Ascending aorta (tissue), 2 donors: ENCODE measurements at places on chromosomes 2 and 18.

DNA sequence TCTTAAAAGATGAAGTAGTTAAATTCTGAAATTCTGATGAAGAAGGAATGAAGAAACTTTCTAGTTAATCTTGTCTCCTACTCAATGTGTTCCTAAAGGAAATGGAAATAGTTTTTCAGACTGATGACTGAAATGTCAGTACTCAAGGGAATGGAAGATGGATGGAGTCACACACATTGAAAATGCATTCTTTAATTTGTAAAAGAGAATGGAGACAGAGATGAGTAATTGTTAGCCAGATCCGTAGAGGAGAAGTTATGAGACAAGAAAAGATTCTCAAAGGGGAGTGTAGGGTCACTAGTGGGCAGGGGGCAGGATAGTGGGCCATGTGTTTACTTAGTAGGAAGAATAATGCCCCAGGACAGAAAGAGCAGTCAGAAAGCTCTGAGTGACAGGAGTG, 13.3 kb downstream of the ZSWIM2 start:
- DNase-seq = no peak

DNA sequence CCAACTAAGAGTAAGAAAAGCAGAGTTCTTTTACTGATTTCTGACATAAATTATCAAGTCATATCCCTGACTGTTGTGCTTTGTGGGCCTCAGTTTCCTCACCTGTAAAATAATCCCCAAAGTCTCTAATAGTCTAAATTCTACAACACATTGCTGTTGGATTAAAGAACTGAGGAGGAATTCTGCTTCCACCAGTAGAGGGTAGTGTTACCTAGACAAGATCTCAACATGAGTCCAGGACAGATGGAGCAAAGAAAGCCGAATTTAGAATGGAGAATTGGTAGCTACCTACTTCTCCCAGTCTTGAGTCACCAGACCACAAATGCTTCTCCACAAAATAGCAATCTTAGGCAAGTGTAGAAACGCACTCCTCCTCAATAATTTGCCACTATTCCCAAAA, 462.5 kb upstream of the FSHR start:
- no peak for DNase-seq

- DNase-seq = no peak
These were observed 97.1 kb downstream of the ZBTB7C start for GRCh38 chr18:48312066-48312465.

DNA sequence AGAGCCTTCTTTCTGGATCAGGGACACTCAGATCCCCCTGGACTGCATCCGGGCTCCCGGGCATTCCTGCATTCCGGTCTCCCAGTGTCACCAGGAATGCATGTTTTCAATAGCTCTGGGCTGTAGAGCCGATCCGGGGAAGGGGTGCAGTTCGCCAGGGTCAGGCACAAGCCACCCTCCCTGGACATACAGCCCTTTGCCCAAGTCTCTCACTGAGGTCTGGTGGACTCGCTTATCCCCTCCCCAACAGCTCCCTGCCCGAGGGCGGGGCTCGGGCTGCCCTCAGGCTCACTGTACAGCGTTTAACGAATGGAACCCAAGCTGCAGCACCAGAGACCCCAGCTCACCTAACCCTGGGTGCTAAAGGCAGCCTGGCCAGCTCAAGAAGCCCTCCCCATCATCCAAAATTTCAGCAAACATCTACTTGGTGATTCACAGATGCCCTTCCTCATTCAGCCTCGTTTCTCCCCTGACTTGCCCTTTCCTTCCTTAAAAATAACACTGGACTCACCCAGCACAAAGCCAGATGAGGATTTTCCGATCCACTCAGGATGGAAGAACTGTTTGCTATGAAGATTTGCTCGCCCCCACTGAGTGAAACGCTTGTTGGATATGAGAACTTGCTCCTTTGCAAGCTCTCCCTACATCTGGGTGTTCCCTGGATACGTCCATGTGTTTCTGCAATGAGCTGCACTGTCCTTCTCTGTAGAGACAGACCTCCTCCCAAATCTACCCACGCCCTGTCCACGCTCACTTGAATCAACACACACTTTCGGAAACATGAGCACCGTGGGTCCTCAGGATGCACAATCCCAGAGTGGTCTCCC, 58.1 kb downstream of the PXDN start:
- no peak for DNase-seq

DNA sequence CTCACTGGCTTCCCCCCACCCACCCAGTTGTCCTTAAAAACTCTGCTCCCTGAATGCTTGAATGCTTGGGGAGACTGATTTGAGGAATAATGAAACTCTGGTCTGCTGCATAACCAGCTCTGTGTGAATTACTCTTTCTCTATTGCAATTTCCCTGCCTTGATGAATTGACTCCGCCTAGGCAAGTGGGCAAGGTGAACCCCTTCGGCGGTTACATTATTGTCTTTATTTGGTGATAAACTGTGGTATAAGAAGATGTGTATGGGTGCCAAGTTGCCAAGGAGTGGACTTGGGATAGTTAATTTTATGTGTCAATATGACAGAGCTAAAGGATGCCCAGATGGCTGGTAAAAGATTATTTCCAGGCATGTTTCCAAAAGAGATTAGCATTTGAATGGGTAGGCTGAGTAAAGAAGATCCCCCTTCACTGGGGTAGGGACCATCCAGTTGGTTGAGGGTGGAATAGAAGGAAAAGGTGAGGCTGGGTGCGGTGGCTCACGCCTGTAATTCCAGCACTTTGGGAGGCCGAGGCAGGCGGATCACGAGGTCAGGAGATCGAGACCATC, 98.5 kb upstream of the HAAO start:
- no peak for DNase-seq

DNA sequence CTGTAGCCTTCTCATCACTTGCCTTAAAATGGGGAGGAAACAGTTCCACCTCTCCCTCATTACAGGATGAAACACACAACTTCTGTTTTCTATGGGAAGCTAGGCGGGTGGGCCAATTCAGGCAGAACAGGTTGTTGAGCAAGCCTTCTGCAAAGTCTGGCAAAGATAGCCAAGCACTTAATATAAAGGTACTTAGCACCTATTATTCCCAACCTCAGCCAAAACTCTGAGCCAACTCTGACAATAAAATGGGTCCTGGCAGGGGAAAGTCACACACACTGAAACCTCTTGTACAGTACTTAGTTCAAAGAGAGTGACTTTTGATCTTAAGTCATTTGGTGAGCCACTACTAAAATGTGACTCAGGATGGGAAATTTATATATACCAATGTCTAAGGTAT, 15.8 kb upstream of the SOCS6 start:
- DNase-seq = no peak

DNA sequence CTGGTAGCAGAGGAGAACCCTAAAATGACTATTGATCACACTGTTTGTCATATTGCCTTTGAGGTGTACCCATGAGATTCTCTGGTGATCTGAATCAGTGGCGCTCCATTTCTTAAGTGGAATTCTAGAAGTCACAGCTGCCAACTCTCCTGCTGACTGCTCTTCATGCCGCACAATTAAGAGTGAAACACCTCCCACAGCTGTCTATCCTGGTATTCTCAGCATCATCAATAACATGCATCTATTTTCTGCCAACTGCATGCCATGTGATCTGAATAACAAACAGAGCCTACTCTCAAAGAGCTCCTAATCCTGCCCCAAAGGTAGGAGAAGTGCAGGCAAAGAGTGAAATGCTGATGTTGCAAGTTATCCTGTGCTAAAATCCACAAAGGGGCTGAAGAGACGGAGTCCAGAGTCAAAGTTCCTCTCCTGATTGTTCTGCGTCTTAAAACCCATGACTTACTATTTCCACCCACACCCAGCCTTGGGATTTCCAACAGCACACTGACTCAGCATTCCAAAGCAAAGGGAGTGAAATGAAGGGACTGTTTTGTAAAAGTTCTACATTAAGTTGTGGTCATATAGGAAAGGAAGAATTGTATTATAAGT, 13.7 kb upstream of the DAPL1 start:
- no peak for DNase-seq

GRCh38 chr18:63141778-63142176, 177.8 kb downstream of the BCL2 start:
- DNase-seq = no peak

DNA sequence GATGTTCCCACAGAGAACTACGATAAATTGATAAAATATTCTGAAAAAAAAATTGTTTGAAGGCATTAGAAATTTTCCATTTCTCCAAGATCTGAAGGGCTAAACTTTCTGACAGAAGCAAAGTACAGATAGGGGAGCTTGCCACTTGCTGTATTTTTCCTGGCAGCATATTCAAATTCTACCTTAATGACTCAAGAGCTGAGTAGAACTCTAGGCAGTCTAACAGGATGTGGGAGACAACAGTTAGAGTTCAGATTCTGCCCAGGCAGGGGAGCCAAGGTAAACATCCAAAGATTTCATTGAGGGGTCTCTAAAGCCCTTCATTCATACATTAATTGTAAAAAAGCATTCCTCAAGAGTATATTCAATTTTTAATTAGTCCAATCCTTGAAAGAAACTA, 46.0 kb upstream of the RIT2 start:
- no peak for DNase-seq

- DNase-seq = no peak
These were observed 8.9 kb upstream of the TNS1 start for GRCh38 chr2:218011653-218012040.

GRCh38 chr2:196719110-196719872, 79.8 kb downstream of the CCDC150 start:
- no peak for DNase-seq

- DNase-seq = no peak
These were observed 105.1 kb downstream of the DGKD start for GRCh38 chr2:233459426-233459825.

DNA sequence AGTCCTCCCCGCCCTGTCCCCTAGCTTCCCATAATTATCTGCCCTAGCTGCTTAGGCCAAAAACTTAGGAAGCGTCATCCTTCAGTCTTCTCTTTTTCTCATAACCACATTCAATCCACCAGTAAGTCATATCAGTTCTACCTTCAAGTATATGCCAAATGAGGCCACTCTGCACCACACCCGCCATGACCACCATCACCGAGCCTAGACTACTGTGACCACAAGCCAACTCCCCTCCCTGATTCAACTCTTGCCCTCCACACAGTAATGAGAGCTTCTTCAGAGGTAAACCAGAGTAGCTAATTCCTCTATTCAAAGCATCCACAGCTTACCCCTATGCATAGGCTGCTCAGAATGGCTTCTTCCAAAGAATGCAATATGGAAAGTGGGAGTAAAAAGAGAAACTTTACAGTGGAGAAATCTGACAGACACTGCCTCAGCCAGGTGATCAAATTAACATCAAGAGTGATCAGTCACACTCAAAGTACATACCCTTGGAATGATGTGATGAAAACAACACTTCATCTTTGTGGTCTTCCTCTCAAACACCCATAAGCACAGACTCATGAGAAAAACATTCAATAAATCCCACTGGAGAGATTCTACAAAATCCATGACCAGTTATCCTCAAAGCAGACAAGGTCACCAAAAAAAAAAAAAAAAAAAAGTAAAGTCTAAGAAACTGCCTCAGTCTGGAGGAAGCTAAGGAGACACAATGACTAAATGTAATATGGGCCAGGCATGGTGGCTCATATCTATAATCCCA, 17.7 kb downstream of the MBOAT2 start:
- no peak for DNase-seq

DNA sequence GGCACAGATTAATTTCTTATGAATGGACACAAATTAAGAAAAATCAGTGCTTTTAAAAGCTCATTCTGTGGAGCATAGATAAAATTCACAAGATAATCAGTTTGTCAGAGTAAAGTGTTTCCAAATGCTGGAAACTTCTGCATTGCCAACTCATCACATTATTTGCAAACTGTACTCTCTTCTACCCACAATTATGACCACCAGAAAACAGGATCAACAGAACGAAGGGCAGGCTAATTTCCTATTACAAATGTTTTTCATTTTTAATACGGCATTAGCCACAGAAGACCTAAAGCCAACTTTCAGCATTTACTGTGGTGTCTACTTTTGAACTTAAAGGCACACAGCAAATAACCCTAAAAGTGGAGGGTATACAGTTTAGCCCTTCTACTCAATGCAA, 6.0 kb downstream of the IRS1 start:
- no peak for DNase-seq

DNA sequence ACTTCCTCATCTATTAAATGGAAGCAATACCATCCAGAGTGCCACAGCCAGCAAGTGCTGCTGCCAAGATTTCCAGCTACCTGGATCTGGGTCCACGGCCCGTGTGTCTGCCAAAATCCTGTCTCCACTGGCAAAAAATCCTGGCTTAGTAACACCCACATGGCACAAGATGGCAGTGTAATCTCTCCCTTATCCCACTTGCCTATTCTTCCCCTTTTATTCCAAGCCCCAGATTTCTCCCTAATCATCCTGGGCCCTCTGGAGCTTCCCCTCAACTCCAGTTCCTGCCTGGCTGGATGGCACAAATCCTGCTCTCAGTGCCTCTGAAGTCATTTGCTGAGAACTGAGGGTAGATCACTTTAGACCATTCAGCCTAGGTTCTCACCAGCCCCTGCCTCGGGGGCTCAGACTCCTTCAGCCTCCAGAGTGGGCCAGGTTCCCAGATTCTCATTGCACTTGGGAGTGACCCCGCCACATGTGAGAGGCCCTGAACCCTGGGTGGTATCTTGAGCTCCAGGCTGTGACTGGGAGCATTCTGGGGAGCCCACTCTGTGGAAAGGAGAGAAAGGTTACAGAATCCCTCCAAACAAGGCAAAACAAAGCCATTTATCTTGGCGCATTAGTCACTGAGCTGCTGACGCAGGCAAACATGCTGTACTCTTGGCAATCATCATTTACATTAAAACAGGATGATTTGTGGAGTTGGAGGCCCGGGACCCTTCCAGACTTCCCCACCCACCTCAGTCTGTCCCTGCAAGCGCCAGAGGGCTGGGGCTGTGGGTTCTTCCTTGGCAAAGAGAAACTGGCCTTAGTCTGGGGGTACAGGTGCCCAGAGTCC, 325.8 kb downstream of the DYSF start:
- peak; percentile 60 for DNase-seq

DNA sequence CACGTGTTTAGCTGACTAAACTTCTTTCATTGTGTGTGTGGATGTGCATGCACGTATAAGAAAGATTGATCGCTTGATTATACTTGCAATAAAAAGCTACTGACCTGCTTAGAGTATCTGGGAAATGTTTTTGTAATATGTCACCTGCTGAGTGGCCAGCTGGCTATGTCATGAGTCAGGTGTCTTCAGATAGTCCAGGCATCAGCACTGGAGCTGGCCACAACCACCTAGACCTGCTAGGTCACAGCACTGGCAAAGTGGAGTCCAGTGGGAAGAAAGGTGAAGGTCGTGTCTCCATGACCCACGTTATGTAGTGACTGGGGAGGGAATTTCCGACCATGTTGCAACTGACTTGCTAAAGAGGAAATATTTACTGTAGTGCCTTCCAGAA, 147.0 kb downstream of the ESCO1 start:
- no peak for DNase-seq

- no peak for DNase-seq
These were observed 5.2 kb downstream of the FN1 start for GRCh38 chr2:215430528-215431187.

- no peak for DNase-seq
These were observed 60.0 kb upstream of the SGPP2 start for GRCh38 chr2:222364285-222364895.

DNA sequence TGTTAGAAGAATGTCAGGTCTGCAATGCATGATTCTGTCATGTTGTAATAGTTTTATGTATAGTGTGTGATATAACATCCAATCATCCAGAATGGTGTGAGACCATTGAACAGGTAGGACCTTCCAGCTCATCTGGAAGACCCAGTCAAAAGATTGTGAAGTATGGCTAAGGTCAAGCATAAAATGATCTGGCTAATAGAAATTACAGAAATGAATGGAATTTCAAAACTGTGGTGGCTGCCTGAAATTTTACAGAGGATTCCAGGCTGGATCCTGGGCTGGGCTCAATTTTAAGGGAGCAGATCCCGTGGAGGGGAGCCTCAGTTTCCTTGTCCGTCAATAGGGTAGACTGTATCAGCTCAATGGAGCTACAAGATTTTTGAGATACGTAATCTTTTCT, 39.1 kb downstream of the ACKR3 start:
- DNase-seq = no peak
